ENCODE measurements at places on chromosomes 5 and 9.

DNA sequence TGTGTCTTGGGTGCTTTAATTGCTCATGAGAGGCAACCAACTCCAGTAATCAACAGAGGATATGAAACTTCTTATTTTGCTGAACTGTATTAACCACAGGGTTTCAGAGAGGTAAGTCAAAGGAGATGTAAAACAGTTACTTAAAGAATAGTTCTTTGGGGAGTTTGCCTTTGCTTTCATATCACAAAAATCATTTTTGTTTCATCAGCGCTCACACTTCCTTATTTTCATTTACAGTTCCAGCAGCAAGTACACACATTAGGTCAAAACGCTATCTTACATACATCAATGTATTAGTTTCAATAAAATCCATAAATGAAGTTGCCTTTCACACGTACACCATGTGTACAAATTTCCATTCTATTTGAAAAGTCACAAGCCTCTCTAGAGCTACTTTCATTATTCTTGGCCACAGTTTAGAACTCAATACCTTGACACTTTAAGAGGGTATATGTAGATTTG is 50.1 kb downstream of the ST8SIA4 start:
- DNase-seq: no peak

DNA sequence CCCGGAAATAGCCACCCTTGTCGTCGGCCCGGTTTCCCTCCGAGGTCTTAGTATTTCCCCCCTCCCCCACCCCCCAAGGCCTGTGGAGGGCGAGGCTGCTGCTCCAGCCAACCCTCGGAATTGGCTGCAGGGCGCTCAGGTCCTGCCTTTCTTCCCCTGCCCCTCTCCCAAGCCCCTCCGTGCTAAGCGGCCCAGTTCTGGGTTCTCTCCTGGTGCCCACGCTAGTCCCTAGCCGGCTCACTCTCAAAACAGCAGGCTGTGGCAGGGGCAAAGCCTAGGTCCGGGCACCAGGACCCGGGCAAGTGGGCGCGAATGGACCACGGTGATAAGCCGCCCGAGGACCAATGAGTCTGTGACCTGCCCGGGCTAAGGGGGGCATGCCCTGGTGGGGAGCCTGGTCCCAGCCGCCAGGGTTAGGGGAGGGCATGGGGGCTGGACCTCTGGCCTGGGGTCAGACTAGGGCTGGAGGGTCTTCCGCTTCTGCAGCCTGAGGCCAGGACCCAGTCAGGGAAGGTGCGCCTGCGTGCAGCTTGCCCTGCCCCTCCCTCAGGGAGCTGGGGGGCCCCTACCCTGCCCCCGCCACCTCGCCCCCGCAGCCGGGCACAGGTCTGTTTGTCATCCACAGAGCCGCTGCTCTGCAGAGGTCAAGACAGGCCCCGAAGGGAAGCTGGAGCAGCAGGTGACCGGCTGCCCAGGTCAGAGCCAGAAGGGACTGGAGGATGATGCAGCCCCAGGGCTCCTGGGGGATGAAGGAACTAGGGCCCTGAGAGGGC is 5.0 kb upstream of the IRX4 start:
- DNase-seq: no peak

DNA sequence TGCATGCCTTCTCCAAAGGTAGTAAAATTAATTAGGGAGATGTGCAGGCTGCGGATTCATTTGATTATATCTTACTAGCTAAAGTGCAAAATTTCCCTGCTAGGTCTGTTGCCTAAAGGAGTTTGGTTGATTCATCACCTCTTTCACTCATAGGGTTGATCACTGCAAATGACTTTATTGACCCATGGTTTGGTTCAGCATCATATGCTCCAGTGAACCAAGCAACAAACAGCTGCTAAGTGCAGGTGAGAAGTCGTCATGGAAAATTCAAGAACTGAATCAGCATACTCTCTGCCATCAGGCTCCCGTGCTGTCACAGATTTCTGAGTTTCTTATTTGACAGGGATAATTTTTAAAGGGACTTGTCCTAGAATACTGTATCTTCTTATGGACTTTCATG is 571.8 kb upstream of the CDH18 start:
- DNase-seq: no peak

- no peak for DNase-seq
These were observed 1523.9 kb downstream of the MAT2B start for GRCh38 chr5:165029099-165029870.

- no peak for DNase-seq
These were observed 932.0 kb downstream of the TLE4 start for GRCh38 chr9:80503671-80504281.

GRCh38 chr5:163366757-163367156 is 70.6 kb upstream of the CCNG1 start:
- DNase-seq: no peak

- DNase-seq: no peak
These were observed 456.7 kb upstream of the ACTBL2 start for GRCh38 chr5:57939335-57939734.

GRCh38 chr9:122816163-122816867 is 12.1 kb downstream of the PDCL start:
- peak; percentile 60 for DNase-seq

DNA sequence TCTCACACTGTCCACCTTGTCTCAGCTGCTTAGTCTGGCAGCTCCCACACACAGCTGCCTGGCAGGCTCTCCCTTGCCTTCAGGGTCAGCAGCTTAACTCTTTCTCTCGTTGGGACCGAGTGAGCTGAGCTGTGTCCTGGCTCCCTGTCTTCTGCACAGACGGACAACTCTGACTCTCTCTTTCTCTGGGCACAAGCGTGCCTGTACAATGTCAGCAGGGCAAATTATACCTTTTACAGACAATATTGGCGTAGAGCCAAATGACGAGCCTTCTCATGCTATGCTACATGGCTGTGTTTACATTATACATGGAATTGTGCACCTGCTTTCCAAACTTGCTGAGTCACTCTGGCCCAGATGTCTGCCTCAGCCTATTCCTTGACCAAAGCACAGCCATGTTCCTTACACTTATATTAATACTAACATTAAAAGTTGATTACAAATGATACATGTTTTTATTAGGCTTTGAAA is 188.6 kb downstream of the CYLC2 start:
- DNase-seq: no peak

GRCh38 chr5:126525630-126526245 is 69.3 kb downstream of the ALDH7A1 start:
- no peak for DNase-seq

- no peak for DNase-seq
These were observed 34.1 kb upstream of the EFNA5 start for GRCh38 chr5:107704681-107705401.

DNA sequence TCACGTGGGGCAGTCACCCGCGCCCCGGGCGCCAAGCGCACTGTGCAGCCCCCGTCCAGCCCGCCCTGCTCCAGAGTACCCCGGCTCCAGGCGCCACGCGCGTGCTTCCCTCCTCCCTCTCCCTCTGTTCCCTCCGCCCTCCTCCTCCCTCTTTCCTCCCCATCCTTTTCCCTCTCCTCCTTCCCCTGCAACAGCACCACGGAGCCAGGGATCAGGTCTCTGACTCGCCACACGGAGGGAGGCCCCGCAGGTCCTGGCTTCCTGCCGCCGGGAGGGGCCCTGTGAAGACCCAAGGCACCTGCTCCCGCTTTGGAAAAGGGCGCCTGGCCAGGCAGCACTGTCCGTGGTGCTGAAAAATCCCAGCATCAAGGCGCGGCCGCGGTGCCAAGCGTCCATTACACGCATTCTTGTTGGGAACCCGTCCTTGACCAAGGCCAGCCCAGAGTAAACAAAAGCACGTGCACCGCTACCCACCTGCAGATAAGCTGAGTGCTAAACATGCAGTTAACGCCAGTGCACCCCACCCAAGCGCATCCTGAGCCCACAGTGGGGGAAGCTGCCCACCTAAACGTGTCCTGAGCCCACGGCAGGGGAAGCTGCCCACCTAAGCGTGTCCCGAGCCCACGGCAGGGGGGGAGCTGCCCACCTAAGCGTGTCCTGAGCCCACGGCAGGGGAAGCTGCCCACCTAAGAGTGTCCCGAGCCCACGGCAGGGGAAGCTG is 21.7 kb downstream of the SLC6A18 start:
- peak; percentile 28 for DNase-seq

DNA sequence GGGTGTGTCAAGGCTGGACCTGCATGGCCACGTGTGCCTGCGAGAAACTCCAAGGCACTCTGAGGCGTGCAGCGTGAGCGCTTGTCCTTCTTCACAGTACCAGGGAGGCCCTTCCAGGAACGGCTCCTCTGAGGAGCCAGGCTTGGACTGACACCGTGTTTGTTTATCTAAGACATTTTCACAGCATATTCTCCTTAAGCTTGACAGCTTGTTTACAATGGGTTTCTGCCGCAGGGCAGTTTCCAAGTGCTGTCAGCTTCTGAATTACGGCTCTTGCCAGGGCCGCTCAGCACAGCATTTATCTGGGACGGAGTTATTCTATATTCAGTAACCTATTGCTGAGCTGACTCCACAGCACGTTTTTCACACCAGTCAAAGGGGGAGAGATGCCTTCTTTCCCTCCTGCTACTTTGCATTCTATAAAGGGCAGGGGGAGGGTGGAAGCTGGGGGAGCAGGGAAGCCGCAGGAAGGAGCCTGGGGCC is 98.4 kb downstream of the LMNB1 start:
- no peak for DNase-seq

DNA sequence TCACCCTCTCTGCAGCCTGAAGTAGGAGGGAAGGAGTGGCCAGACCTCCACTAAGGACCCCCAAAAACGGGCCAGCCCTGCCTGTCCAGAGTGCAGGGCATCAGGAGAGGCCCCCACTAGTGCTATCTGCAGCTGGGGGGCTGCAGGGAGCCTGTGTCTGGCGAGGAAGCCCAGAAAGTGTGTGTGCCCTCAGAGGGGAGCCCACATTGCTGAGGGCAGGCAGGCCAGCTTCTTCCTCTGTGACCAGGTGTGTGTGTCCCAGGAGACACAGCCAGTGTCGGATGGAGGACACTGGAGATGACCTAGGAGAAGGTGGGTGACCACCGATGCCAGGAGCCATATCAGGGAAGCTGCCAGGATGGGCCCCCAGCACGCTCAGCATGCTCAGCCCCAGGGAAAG is 218.7 kb downstream of the IRX2 start:
- no peak for DNase-seq

All from activated CD4-positive, alpha-beta memory T cell treated with anti-CD3 and anti-CD28 coated beads, Interleukin-2, amount 10 ng/mL, durations not matched to agents 7 days and 5 days (primary cell).